ENCODE measurements at places on chromosomes 11 and 22. TPM values are rescaled to one million over a fixed set of nuclear protein-coding genes. Genes with fewer than 3 reads are reported as not detected.

The ZNRD2 gene
- 30.8 TPM for total RNA-seq

The SSTR3 gene
- not detected for total RNA-seq

The CD82 gene
- total RNA-seq, result 36.2 TPM

The MS4A4A gene
- 12.1 TPM for total RNA-seq

The C11orf91 gene
- total RNA-seq, result not detected

The MS4A10 gene
- total RNA-seq, result 0.10 TPM

The MYO7A gene
- total RNA-seq, result 3.8 TPM

The HSPB2 gene
- 2.2 TPM for total RNA-seq

The RFPL3 gene
- not detected for total RNA-seq

The APOBEC3H gene
- 0.45 TPM for total RNA-seq

The ZNF214 gene
- 1.9 TPM for total RNA-seq

The NXPE1 gene
- total RNA-seq, result 210 TPM

The PDGFB gene
- total RNA-seq, result 5.6 TPM

The RFPL2 gene
- not detected for total RNA-seq

The OR52N4 gene
- total RNA-seq, result not detected

The OR8A1 gene
- total RNA-seq, result not detected

The TMPRSS13 gene
- total RNA-seq, result 1.6 TPM

The IGLL1 gene
- total RNA-seq, result not detected

The CRYBB2 gene
- not detected for total RNA-seq

The TTC36 gene
- 0.35 TPM for total RNA-seq

The MRGPRE gene
- total RNA-seq, result not detected

The MIAT gene
- 1.8 TPM for total RNA-seq

The PTPRJ gene
- 45.7 TPM for total RNA-seq

The DERL3 gene
- total RNA-seq, result 20.2 TPM

The EMID1 gene
- total RNA-seq, result 4.4 TPM

The LDHAL6A gene
- not detected for total RNA-seq

The TBX10 gene
- total RNA-seq, result 19.3 TPM

The PGA3 gene
- total RNA-seq, result 0.35 TPM

The DNAJB7 gene
- 0.12 TPM for total RNA-seq

The MYEOV gene
- 4.5 TPM for total RNA-seq

The TCN1 gene
- 0.67 TPM for total RNA-seq

The MAJIN gene
- not detected for total RNA-seq

The RIN1 gene
- total RNA-seq, result 11.6 TPM

The BCO2 gene
- total RNA-seq, result 1.7 TPM

The TEX12 gene
- total RNA-seq, result not detected

The SMTN gene
- 152 TPM for total RNA-seq

The DEUP1 gene
- not detected for total RNA-seq

The SHANK3 gene
- 3.6 TPM for total RNA-seq

The IGHMBP2 gene
- total RNA-seq, result 16.6 TPM

The TSGA10IP gene
- not detected for total RNA-seq

The OTOG gene
- total RNA-seq, result not detected

The FOLR1 gene
- total RNA-seq, result not detected

The TRPC6 gene
- total RNA-seq, result 0.96 TPM
